LHCN-M2 (cell line): ENCODE measurements at places on chromosomes 11 and 22.
A peak's percentile ranks its signal among the peaks of the same experiment; 100 is the strongest.

DNA sequence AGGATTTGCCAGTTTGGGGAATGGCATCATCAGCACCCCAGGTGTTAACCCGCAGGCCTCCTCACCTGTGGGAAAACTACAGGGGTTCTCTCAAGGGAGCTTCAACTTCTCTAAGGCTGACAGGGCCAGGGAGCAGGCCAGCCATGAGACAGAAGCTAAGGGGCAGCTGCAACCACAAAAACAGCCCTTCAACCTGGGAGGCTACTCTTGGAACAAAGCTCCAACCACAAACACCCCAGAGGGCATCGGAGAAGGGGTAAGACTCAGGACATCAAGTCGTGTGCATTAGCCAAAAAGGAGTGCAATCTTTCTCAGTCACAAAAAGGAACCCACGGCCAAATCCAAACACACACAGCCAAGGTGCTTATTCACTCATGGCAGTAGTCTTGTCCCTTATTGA lies 103.0 kb downstream of the PLEKHA7 start:
- DNase-seq: no peak

- no peak for DNase-seq
Measured at GRCh38 chr11:15890031-15890713, 466.2 kb downstream of the SOX6 start.

DNA sequence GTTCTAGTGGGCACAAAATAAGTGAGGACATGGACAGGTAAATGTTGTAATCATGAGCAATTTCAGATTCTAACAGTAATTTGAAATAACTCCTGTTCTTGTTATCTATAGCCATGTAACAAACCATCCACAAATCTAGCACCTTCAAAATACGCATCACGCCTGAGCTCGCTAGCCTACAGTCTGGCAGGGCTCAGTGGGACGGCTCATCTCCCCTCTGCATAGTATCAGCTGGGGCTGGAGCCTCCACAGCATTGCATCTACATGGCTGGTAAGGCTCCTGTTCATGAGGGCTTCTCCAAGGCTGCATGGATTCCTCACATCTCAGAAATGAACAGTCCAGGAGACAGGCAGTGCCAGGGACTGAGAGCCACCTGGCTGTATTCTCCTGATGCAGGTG lies 112.6 kb downstream of the KCNQ1 start:
- no peak for DNase-seq

DNA sequence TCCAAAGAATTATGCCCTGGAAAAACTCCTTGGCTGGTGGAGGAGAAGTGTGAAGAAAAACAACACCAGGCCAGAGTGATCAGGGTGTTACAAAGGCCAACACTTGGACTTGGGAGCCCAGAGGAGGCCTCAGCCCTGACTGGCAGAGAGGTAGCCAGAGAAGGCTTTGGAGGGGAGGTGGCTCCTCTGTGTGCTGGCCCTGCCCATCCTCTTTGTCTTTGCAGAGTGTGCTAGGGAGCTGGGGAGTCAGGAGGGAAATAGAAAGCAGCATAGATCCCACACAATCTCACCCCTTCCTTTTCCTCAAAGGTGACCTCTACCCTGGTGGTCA lies 12.0 kb upstream of the P2RY6 start:
- no peak for DNase-seq

GRCh38 chr22:44924710-44925109 lies 85.1 kb downstream of the PHF21B start:
- DNase-seq: no peak

GRCh38 chr11:126400019-126400418 lies 44.5 kb downstream of the ST3GAL4 start:
- DNase-seq: no peak

- DNase-seq: no peak
Measured at GRCh38 chr11:14422814-14423182, 63.8 kb upstream of the RRAS2 start.

- DNase-seq: no peak
Measured at GRCh38 chr11:100638648-100639047, 48.4 kb upstream of the ARHGAP42 start.

DNA sequence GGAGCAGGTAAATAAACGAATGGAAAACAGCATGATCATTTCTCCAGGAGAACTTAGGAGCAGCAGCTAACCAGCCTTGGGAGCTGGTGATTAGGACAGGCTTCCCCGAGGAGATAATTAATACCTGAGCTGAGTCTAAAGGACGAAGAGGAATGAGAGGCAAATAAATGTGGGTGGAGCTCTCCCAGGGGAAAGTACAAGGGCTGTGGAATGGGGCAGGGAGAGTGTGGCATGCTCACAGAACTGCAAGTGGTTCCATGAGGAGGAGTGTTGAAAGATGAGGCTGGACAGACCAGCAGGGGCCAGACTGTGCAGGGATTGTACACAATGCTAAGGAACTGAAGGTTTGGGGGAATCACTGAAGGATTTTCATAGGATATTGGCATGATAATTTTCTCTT lies 14.2 kb upstream of the TLCD5 start:
- DNase-seq: no peak

- DNase-seq: peak; percentile 95
Measured at GRCh38 chr11:118619444-118620197, 12.2 kb downstream of the PHLDB1 start.

DNA sequence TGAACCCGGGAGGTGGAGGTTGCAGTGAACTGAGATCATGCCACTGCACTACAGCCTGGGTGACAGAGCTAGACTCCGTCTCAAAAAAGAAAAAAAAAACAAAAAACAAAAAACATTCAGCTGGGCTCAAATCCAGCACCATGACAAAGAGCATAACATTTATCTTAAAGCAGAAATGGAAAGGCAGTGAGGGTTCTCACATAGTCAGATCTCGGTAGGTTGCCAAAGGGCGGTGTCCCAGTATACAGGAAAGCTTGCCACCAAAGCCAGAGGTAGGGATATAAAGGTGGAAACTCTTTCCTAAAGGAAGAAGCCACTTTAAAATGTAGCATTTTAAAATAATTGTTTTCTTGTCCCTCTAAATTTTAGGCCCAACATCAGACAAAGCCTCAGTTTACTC lies 22.4 kb upstream of the CAPRIN1 start:
- DNase-seq: no peak

DNA sequence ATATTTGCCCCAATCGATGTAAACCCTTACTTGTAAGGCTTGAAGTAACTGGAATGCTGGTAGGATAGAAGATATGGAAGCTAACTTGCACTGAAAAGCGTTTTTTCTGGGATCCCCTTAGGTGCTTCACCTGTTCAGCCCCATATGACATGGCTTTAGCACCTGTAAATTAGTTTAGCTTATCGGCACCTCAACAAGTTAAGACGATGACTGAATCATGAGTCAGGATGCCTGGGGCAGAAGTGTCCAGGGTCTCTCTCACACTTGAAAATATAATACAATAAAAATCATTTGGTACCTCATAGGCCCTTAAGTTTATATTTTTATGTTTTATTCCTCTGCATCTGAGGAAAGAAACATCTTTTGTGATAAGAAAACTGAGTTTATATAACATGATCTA lies 409.2 kb upstream of the LRRC4C start:
- DNase-seq: no peak

DNA sequence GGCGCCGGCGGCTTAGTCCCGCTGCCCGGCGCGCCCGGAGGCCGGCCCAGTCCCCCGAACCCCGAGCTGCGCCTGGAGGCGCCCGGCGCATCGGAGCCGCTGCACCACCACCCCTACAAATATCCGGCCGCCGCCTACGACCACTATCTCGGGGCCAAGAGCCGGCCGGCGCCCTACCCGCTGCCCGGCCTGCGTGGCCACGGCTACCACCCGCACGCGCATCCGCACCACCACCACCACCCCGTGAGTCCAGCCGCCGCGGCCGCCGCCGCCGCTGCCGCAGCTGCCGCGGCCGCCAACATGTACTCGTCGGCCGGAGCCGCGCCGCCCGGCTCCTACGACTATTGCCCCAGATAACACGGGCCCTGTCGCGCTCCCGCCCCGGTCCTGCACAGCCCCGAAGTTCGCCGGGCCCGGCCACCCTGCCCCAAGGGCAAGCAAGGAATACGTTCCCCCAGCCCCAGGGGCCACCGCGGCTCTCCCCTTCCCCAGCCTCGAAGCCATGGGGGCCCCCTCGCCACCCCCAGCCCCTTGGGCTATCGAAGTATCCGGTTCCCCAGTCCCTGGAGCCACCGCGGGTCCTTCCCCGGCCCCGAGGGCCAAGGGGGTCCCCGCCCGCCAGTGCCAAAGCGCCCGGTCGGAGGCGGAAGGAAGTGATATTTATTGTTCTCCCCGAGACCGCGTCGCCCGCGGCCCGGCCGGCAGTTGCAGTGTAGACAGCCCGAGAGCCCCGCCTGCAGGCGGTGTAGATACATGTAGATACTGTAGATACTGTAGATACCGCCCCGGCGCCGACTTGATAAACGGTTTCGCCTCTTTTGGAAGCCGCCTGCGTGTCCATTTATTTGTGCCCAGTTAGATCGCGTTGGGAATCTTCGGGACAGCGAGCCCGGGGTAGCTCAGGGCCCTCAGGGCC lies 6.2 kb downstream of the TBX1 start:
- no peak for DNase-seq

- DNase-seq: peak; percentile 91
Measured at GRCh38 chr22:46006379-46007002, 29.5 kb upstream of the WNT7B start.

- DNase-seq: no peak
Measured at GRCh38 chr11:86072211-86072610, 3.3 kb upstream of the PICALM start.

DNA sequence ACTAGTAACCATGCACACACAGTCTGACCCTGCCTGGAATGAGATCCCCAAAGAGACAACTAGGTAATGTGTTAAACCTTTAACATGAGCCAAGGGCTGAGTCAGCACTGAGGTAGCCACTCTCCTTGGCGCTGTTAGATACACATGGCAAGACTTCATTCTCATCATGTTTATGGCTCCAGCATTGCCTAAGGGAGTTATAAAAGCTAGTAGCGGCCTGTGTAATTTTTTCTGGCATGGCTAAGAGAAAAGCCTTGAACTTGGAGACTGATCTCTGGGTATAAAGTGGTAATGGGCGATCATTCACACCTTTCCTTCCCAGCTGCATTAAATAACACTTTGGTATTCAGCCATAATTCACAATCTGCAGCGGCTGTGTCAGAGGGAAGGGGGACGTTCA lies 779.7 kb upstream of the LRRC4C start:
- no peak for DNase-seq

DNA sequence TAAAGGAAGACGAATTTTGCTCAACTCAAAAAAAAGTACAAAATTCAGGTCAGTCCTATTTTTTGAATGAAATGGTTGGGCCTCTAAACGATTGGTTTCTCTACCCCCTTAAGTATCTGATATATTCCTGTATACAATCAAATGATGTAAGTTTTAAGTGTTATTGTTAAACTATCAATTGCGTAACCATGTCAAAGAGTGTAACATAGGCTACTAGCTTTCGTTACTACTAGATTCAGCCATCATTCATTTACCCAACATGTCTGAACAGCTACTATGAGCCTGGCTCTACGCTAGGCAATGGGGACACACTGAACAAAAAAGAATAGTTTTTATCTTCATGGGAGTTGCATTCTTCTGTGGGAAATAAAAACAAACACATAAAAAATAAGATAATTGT lies 3.3 kb downstream of the RAB6A start:
- DNase-seq: no peak

- no peak for DNase-seq
Measured at GRCh38 chr11:104657083-104657482, 241.2 kb downstream of the CASP12 start.
